ENCODE measurements at places on chromosomes 11 and 22.

GRCh38 chr11:45525393-45525792 is 140.0 kb downstream of the CHST1 start:
- DNase-seq: no peak

- DNase-seq: no peak
Observed at GRCh38 chr11:58927393-58928106, 11.7 kb upstream of the GLYATL1 start.

GRCh38 chr11:20087118-20087521 is 73.2 kb downstream of the DBX1 start:
- DNase-seq: no peak

DNA sequence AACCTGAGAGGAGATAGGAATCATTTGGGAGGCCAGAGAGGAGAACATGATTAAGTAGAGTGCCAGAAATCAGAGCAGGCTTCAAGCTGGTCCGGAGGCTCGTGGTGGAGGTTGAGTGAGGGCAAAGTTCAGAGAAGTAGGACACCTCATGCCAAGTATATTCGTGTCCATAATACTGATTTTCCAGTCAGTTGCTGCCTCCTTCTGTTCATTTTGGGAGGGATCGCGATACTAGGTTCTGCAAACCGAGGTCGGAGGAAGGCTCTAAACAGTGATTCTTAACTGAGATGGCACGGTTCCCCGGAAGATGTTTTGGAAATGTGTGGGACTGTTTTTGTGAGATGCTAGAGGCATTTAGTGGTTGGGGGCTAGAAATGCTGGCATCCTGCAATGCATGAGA is 13.6 kb upstream of the CD3E start:
- no peak for DNase-seq

DNA sequence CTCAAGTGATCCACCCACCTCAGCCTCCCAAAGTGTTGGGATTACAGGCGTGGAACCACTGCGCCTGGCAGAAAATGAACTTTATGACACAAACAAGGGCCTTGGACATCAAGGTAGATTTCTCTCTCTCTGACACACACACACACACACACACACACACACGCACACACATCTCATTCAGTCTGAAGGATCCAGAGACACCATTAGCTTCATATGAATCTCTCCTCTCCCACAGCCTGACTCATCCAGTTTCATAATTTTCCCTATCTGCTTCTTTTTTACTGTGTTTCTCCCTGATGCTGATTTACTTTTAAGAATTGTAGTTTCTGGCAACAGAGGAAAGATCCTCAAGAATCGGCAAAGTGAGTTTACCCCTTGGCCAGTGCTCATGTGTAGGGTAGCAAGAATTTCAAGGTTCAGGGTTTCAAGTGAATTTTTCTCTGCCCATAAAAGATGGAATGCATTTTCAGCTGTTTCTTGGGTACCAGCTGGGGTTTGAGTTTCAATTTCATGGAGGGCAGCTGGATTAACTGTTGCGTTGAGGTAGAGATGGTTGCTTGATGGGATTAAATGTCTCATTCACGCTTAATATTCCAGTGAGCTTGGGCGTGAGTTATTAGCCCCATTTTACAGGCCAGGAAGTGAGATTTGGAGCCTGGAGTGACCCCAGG is 3.5 kb downstream of the MYO18B start:
- DNase-seq: no peak

DNA sequence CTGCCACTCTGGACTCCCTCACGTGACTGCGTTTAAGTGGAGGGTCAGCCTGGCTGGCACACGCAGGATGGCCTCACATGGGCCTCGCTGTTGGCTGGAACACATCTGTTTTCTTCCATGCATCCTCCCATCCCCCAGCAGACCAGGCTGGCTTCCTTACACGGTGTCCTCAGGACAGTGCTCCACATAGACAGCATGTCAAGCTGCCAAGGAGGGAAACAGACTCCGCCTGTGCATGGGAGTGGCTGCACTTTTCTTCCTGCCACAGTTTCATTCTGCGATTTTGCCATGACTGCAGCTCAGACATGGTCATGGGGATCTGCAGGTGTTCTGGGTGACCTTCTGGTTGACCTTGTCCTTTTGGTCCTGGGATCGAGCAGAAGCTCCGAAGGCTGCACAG is 344.2 kb downstream of the SHANK2 start:
- DNase-seq: no peak

DNA sequence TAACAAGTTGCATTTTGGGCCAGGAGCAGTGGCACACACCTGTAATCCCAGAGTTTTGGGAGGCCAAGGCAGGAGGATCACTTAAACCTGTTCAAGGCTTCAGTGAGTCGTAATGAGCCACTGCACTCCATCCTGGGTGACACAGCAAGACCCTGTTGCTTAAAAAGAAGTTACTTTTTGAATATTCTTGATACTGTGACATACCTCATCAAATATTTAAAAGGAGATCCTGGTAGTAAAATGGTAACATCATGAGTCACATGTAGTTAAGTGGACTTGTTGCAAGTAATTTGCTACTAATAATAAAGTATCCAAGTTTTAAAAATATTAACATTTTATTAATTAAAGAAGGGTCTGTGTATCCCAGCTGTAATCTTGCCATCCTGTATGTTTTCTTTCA is 18.3 kb downstream of the HMGXB4 start:
- DNase-seq: no peak

- DNase-seq: no peak
Observed at GRCh38 chr11:59191095-59191494, 19.2 kb downstream of the DTX4 start.

DNA sequence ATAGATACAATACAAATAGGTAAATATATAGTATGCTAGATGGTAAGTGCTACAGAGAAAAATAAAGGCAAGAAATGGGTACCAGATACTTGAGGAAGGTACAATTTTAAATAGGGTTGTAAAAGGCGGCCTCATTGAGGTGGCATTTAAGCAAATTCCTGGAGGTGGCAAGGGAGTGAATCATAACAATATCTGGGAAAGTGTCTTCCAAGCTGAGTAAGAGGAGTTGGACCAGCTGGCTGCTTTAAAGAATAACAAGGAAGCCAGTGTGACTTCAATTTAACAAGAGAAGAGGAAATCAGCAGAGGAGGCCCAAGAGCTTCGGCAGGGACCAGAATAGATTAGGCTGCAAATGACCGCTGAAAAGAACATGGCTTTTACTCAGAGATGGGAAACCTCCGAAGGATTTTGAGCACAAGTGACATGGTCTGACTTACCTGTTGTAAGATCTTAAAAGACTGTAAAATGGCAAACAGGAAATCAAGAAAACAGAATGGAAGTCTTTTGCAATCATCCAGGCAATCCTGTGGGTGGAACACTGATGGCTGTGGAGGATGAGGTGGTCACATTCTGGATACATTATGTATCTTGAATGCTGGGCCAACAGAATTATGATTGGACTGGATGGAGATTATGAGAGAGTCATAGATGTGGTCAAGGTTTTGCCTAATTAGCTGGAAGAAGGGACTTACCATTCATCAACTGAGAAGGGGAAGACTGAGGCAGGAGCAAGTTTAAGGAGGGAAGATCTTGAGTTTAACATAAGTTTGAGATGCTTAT is 77.2 kb downstream of the RDX start:
- DNase-seq: no peak

- no peak for DNase-seq
Observed at GRCh38 chr11:69371731-69372588, 78.0 kb downstream of the MYEOV start.

- no peak for DNase-seq
Observed at GRCh38 chr11:129285402-129285786, 90.3 kb upstream of the BARX2 start.

GRCh38 chr22:45478108-45478771 is 24.4 kb upstream of the FBLN1 start:
- no peak for DNase-seq

DNA sequence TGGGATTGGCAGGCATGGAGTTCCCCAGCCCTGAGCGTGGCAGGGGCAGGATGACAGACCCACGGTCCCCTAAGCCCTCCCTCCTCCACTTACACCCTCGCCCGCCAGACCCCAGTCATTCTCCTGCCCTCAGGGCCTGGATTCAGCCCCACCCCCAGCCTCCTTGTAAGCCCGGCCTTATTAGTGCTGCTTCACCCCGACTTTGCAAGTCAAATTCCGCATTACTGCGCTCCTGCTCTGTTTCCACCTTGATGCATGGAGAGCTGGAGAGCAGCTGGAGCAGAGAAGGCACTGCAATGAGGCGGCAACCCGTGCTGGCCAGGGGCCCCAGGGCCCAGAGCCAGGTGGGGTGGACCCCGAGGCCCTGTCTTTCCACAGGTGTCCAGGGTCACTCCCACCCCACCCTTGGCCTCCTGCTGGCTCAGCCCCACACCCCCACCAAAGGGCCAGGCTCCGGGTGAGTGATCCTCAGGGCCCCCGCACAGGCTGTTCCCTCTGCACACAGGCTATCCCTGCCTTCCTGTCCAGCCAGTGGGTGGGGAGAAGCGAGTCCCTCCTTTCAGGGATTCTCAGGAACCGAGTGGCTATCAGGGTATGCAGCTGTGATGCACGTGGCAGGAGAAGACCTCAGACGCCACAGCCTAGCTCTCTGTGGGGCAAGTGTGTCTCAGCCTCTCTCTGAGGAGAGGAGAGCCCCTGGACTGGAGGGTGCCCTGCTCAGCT is 36.4 kb downstream of the RTN4R start:
- DNase-seq: no peak

- DNase-seq: no peak
Observed at GRCh38 chr11:116422956-116423600, 349.7 kb downstream of the BUD13 start.
